ENCODE measurements at places on chromosomes 2 and 18. TPM values are rescaled to one million over a fixed set of nuclear protein-coding genes. Genes with fewer than 3 reads are reported as not detected.

DNA sequence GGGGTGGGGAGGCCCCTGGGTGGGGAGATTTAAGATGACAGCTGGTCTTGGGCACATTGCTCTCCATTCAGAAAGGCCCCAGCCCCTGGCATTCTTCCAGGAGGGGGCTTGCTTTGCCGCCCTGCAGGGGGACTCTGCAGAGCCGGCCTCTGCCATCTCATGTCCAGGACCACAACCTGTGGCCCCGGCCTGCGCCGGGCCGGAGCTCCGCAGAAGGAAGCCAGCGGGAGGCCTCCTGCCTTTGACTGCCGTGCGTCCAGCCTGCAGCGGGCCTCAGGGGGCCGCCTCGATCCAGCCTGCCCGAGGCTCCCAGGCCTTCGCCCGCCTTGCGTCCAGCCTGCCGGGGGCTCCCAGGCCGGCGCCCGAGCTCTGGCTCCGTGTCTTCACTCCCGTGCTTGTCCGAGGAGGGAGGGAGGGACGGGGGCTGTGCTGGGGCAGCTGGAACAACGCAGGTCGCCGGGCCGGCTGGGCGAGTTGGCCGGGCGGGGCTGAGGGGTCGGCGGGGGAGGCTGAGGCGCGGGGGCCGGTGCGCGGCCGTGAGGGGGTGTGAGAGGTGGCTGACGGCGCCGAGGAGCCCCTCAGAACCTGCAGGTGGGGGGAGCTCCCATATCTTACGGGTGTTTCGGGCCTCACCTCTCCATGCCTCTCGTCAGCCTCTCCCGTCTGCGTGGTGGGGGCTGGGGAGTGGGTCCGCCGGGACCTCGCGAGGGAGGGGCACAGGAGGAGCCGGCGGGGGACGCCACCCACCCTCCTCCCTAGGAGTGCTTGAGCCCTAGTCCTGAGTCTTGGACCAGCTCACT lies 20.4 kb downstream of the GPC1 start:
- no peak for DNase-seq

DNA sequence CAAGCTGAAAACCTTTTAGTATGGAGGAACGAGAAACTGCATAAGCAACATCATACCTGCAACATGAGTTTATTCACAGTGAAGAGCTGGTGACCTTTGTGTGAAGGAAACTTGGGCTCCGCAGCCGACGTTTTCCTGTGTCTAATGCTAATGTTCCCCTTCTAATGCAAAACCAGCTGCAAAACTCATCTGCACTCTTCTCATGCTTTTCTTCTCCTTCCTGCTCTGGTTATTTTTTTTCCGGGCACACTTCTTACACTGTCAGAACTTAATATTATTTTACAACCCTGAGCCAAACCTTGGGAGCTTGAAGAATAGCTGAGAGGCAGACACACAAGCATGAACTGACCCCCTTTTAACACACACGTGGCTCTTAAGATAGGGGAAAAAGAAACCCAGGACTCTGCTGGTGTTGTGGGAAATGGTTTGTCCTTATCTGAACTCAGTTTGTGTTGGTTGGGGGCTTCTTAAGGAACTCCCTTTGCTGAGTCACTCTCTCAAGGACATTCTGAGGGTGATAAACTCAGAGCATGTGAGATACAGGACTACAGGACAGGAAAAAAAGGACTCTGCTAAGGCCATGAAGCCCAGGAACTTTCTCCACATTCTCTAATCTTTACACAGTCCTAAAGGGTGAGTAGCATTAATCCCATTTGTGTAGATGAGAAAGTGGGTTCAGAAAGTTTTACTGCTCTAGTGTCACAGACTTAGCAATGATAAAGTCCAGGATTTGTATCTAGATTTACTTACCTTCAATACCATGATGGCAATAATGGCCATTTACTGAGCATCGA lies 439.3 kb upstream of the TRIB2 start:
- DNase-seq: no peak

DNA sequence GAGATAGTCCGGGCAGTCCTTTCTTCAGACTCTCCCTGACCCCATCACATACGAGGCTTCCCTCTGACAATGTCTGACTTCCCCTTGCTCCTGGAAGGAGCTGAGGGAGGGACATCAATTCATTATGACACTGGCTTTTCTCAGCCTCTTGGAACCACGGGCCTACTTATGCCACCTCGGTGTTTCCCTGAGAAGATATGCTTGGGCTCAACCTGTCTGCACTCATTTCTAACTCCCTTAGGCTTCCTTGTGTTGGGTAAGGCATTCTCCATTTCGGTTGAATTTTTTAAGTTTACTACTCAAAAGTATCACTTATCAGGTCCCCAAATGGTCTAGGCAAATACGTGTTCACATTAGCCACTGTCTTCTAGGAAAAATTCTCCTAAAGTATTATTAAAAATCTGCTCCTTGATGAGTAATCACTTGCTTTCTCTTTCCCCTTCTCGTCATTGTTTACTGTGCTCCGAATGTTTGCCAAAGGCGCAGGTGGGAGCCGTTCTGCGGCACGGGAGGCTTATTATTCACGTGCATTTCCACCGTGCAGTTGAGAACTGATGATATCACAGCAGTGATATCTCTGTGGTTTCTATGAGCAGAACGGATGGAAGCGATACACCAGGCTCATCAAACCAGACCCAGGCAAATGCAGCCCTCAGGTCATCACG lies 33.1 kb downstream of the ARL4C start:
- no peak for DNase-seq

DNA sequence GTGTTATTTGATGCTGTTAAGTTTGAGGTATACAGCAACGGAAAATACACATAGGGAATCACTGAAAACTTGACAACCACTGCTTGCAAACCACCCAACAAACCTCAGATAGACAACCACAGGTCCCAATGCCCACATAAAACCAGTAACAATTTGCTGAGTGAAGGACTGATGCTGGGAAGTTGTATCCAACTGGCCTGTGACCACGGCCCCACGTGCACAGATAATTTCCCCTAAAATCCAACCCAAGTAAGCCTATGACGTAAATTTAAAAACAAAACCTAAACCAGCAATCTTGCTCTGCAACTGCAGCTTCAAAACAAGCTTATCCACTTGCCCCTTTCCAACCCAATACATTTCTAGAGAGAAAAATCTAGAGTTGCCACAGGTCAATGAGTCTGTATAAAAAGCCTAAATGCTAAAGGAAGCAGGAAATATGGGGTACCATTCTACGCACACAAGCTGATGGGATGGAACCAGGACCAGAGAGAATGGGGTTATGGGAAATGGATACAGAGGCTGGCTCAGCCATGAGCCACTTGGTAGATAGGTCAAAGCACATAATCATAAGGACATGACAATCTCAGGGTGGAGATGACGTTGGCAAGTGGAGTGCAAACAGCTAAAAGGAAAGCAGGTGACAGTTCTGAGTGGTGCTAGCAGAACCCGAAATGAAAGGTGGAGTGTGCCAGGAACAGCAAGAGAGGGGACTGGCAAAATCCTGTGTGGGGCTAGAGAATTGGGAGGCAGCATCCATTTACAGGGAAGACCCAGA lies 27.8 kb upstream of the CREB1 start:
- no peak for DNase-seq

DNA sequence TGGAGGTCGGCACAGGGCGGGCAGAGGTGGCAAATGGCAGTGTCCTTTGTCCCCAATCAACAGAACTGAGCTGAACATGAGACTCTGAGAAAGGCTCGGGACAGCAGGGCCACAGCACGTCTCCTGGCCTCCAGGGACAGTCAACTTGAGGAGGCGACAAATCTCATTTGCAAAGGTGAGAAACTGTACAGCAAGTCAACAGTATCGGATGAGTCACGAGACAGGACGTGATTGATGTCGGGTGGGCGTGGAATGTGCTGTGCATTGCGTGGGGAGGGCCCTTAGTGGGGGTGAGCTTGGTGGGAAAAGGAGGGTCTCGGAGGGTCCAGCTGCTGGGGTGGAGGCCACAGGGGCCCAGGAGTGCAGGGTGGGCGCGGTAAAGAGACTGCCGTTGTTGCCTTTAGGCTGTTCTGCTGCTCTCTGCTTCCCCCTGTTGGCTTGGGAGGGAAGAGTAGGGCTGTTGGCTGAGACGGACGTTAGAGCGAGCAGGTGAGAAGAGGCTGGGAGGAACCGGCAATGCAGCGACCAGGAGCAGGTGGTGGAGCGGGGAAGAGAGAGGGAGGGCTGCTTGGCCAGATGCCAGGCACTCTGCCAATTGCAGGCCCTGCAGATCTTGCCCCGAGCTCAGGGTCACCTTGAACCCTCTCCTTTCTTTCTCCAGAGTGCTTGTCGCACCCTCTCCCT lies 164.3 kb downstream of the BCL2 start:
- peak; percentile 64 for DNase-seq

GRCh38 chr2:2265747-2266279 lies 65.3 kb downstream of the MYT1L start:
- DNase-seq: no peak

- no peak for DNase-seq
Measured at GRCh38 chr2:191315365-191315752, 70.2 kb downstream of the MYO1B start.

- no peak for DNase-seq
Measured at GRCh38 chr2:47720036-47720435, 62.9 kb upstream of the MSH6 start.

DNA sequence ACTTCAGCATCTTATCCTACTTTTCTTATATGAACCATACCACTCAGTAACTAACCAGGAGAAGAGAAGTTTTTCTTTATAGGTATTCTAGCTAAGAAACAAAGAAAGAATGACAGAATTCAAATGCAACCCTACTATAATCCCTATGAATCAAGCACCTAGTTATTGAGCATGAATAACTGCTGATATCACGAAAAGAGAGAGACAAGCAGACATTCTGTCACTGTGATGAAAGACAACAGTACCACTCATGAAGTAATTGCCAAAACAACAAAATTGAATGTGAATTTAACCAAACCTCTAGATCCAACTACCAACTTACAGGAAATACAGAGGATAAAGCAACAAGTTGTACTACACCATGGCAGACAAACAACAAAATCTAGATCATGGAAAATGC lies 15.3 kb downstream of the TTC21B start:
- DNase-seq: no peak

GRCh38 chr2:230941202-230942180 lies 16.4 kb upstream of the GPR55 start:
- no peak for DNase-seq

- peak; percentile 27 for DNase-seq
Measured at GRCh38 chr2:144372410-144373080, 147.4 kb downstream of the ZEB2 start.

- no peak for DNase-seq
Measured at GRCh38 chr2:59530258-59530657, 1023.2 kb downstream of the BCL11A start.

DNA sequence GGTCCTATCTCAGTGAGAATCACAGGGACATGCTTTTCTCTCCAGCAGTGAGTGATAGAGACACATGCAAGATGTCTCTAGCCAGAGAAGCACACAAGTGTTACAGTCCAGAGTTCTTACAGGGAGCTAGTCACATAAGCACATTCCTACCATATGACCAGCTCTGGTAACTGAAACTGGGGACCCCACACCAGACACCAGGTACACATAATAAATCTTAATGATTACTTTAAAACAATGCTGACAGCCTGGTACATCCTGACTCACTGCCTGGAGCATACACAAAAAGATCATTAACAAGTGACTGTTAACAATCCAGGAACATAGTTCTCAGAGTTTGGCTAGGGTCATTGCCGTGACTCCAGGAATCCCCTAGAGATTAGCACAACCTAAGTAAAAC lies 53.6 kb downstream of the GALNT1 start:
- no peak for DNase-seq

DNA sequence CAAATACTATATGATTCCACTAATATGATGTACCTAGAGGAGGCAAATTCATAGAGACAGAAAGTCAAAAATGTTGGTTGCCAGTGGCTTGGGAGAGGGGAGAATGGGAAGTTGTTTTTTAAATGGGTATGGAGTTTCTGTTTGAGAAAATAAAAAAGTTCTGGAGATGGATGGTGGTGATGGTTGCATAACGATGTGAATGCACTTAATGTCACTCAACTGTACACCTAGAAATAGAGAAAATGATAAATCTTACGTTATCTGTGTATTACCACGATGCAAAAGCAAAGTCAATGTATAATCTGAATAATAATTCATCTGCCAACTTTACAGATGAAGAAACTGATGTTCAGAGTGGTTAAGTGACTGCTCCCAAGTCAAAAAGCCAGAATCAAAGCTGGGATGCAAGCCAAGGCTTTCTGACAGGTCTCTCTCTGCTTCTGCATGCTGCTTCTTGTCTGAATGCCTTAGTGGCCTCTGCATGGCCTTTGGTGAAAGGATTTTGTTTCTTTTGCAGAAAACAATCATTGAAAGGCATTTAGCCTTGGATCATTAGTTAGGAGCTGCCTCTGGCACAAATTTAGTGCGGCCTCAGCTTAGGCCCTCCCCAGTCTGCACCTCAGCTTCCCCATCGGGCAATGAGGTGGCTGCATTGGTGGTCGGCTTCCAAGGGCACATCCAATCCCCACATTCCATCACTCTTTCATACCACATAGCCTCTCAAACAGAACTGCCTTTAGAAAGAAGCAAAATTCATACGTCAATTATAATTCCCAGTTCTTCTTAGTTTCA lies 46.5 kb upstream of the MYCN start:
- DNase-seq: no peak

- DNase-seq: no peak
Measured at GRCh38 chr2:73935641-73936040, 9.0 kb downstream of the DGUOK start.

DNA sequence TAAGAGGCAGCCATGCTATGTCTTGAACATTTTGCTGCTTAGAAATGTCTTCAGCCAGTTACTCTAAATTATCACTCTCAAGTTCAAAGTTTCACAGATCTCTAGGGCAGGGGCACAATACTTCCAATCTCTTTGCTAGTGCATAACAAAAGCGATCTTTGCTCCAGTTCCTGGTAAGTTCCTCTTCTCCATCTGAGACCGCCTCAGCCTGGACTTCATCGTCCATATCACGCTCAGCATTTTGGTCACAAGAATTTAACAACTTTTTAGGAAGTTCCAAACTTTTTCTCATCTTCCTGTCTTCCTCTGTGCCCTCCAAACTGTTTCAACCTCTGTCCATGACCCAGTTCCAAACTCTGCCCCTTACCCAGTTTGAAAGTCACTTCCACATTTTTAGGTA lies 8.8 kb upstream of the SLC35F5 start:
- DNase-seq: no peak

GRCh38 chr18:48868468-48869466 lies 82.0 kb downstream of the SMAD7 start:
- no peak for DNase-seq

- DNase-seq: no peak
Measured at GRCh38 chr2:9076755-9077154, 73.3 kb upstream of the MBOAT2 start.

The CFAP210 gene
- not detected for total RNA-seq

The CDK15 gene
- 1.8 TPM for total RNA-seq

The PSTPIP2 gene
- total RNA-seq: 5.4 TPM

The CFAP221 gene
- total RNA-seq: 0.30 TPM

The ARHGEF33 gene
- 4.2 TPM for total RNA-seq

The MPV17 gene
- total RNA-seq: 78.0 TPM

The ARL5A gene
- 26.2 TPM for total RNA-seq

The PLGLB1 gene
- total RNA-seq: 11.4 TPM

The SAP130 gene
- 12.0 TPM for total RNA-seq

The PDIA6 gene
- total RNA-seq: 61.4 TPM

The VAMP8 gene
- 24.0 TPM for total RNA-seq
